ENCODE measurements at places on chromosomes 5 and 9. TPM values are rescaled to one million over a fixed set of nuclear protein-coding genes. Genes with fewer than 3 reads are reported as not detected.

DNA sequence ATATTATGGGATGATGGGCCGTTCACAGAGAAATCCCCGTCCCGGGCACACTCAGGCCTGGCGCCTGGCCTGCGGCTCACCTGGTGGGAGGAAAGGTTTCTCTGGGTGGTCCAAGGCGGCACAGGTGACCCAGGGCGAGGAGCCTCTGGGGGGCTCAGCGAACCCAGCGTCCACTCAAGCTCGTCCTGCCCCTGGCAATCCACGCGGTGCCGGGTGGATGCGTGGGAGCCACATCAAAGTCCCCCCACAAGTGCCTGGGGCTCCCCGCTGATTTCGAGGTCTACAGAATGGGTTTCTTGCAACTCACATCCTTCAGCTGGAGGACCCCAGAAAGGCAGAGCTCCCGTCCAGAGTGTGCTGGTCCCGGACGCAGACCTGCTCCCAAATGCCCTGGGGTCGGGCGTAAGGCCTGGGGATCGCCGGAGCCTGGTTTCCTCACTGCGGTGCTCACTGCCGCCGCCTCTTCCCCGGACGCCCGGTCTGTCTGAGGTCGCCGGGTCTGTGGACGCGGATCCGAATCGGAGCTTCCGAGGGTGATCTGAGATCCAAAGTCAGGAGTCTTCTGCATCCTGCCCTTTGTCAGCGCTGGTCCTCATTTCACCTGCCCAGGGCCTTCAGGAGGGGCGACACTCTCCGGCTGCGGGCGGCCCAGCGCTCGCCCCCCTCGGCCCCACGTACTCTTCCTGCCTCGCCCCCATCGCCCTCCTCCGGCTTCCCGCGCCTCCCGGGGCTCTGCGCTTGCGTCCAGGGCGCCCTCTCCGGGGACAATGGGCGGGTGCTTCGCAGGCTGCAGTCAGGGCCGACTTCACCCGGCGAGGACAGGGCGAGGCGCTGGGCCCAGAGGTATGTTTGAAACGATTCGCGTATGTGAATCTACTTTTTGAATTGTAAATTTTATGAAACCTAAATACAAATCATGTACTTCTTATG is 20.0 kb upstream of the RUFY1 start:
- DNase-seq, result peak; percentile 31

DNA sequence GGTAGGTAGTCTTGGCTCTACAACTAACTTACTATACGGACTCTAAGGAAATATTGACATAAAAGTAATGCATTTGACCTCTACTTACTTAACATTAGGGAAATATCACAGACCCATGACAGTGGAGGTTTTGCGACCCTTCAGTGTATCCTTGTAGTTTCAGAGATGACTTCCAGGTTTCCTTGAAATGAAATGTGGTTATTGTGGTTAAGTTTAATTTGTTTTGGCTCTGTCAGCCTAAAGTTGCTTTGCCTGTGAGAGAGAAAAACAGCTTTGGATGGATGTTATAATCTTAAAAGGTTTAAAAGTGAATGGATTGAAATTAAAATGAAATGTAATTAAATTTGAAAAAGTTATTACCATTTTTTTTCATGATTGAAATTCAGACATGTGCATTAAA is 42.9 kb downstream of the LRRTM2 start:
- no peak for DNase-seq

- DNase-seq, result peak; percentile 15
Observed at GRCh38 chr9:132828201-132828770, 49.8 kb downstream of the AK8 start.

DNA sequence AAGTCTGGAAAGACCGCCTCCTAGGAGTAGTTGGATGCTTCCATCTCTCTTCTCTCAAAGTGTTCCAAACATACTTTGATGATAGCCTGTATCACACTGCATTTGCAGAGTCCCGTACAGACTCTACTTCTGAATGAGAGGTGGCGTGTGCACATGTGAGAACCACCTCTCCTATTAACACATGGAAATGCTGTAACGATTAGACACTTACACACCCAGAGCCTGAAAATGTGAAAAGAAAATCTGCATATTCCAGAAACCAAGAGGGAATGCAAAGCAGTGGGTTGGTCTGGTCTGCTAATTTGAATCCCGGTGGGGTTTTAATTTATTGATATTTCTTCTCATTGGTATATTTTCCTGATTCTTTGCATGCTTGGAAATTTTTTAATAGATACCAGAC is 10.5 kb downstream of the UGCG start:
- DNase-seq, result no peak

DNA sequence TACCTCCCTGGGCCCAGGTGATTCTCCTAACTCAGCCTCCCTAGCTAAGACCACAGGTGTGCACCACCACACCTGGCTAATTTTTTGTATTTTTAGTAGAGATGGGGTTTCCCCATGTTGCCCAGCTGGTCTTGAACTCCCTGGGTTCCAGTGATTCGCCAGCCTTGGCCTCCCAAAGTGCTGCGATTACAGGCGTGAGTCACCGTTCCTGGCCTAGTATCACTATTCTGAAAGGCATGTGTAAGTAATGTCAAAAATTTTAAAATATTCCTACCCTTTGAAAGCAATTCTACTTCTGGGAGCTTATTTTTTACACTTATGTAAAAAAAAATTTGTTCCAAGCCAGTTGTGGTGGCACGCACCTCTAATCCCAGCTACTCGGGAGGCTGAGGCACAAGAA is 27.1 kb upstream of the TLE1 start:
- DNase-seq, result no peak

DNA sequence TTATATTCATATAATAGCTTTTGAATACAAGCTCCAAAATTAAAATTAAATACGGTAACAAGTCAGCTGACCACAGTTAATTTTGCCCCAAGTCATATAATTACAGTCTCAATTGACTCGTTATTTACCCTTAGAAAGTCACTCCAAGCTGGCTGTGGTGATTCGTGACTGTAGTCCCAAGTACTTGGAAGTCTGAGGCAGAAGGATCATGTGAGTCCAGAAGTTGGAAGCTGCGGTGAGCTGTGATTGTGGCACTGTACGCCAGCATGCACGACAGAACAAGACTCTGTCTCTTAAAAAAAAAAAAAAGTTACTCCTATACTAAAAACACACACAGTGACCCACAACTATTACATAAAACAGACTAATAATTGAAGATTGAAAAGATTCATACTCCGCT is 31.6 kb upstream of the DTWD2 start:
- no peak for DNase-seq

DNA sequence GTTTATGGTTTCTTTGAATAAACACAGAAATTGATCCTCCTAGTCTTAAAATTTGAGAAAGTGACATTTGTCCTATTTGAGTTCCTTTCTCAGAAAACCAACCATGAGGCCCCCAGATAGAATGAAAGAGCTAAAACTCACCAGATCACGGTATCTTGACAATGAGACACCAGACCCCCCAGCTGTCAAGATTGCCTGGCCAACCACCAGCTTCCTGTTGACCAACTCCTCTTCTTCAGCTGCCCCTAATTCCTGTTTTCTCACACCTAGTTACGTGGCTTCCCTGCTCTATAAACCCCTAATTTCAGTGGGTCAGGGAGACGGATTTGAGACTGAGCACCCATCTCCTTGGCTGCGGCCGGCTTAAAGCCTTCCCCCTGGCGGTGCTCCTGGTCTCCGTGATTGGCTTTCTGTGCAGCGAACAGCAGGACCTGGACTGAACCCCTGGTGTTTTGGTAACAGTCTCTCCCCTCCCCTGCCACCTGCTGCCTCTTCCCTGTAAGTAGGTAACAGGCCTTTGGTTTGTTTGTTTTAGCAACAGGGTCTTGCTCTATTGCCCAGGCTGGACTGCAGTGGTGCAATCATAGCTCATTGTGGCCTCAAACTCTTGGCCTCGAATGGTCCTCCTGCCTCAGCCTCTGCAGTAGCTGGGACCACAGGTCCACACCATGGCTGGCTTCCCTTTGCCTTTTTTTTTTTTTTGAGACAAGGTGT is 4.8 kb upstream of the ENTPD2 start:
- DNase-seq, result no peak

DNA sequence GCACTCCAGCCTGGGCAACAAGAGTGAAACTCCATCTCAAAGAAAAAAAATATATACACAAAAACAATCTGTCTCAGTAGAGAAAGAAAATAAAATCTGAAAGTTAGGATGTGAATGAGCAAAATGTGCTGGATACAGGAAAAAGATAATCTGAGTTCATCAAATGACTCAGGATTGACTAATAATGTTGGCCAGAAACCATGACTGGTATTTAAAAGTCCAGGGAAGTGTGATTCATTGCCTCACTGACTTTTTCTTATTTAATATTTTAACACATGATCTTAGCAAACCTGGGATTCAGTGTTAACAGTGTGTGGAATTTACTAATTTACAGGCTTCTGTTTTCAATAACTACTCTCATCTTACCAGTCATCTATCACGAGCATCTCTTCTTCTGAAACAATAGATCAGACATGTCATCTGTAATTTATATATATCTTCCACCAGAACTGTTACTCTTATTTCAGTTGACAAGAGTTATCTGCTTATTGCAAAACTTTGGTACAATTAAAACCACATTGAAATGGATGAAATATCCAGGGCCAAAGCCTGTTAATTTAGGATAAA is 256.7 kb downstream of the CDH12 start:
- DNase-seq, result no peak

DNA sequence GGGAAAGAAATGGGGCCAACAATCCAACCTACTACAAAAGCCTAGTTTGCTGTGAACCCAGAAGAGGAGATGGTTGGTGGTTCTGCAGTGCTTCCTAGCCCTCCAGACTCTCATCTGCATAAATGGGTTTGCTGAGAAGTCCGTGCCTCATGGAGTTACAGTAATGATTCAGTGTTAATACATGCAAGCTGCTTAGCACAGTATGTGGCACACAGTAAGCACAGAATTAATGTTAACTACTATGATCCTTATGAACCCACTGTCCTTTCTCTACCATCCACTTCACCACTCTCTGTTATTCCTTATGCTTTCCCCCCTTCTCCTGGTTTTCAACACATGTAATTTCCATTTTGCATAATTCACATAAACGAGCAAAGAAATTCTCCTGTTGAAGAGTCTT is 100.0 kb downstream of the ACTBL2 start:
- DNase-seq, result no peak

GRCh38 chr5:117149312-117149711 is 574.7 kb upstream of the SEMA6A start:
- DNase-seq, result no peak

DNA sequence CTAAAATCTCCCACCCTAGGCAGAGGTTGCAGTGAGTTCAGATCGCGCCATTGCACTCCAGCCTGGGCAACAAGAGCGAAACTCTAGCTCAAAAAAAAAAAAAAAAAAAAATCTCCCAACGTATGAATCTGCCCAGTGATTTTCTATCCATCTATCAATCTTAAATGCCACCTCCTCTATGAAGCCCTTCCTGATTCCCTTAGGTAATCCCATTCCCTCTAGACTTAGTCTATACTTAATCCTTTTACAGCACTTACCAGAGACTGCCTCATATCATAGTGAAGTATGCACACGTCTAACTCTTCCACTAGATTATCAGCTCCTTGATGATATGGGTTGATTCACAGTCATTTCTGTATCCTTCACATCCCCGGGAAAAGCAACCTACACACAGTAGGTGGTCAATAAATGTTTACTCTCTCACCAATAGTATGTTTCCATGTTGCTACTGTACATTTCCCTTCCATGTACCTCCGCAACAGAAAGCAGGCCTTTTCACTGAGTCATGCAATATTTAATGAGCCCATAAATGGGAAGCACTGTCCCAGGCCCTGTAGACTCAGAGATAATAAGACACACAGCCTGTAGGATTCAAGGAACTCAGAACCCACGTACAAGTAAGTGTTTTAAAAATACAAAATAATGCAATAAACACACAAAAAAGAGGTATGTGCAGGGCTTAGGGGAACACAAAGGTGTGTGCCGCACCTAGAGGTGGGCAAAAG is 1.2 kb downstream of the DROSHA start:
- DNase-seq, result no peak

- no peak for DNase-seq
Observed at GRCh38 chr9:71642056-71642455, 126.3 kb downstream of the CEMIP2 start.

DNA sequence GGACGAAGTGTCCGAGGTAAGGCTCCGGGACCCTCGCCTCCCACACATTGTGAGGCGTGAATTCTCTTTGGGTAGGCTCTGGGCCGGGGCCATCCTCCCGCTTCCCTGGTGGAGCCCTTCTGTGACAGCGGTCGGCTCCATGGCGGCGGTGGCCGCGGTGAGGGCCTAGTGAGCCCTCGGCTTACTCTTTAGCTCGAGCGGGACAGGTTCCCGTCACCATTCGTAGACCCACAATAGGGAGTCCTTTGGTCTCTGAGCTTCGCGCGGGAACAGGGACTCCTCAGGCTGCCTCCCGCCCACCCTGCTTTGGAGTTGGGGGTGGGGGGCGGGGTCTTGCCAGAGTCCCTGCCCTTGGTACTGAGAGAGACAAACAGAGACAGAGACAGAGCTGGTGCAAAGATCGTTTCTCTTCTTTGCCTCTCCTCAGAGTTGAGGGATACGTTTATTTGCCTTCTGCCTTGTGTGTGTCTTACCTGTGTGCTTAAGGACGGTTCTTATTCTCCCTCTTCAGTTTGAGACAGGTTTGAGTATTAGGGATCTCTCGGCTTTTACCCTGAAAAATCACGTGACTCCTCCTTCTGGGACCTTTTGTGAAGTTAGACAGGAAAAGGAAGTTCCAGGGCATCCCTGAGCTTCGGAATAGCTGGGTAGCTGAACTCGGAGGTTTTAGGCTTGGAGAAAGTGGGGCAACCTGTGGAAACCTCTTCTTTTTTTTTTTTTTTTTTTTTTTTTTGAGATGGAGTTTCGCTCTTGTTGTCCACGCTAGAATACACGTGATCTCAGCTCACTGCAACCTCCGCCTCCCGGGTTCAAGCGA is 833 bp downstream of the ANKHD1 start:
- DNase-seq, result no peak

DNA sequence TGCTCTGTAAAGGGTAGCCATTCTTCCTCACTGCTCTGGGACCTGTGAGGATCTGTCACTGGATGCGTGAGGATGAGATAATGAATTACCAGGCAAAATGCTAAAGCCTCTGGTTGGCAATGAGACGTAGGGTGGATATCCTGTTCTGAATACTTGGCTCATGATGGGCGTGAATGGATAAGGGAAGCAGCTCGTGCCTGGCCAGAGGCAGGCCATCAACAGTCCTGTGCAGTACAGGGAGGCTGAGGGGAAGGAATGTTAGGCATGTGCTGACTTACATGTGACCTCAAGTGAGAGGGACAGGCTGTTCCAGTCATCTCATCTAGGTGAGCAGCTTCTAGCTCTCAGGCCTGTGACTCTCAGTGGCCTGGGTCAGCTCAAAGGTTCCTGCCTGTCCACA is 172.8 kb downstream of the CARTPT start:
- DNase-seq, result no peak

- no peak for DNase-seq
Observed at GRCh38 chr9:127380479-127380878, 16.5 kb upstream of the SLC2A8 start.

SH3GL2 gene
- 0.85 TPM for total RNA-seq

FAM221B gene
- total RNA-seq, result not detected

CDX1 gene
- 0.92 TPM for total RNA-seq

FBXO10 gene
- total RNA-seq, result 5.8 TPM

RANBP3L gene
- 1.6 TPM for total RNA-seq

IFNK gene
- total RNA-seq, result not detected

LURAP1L gene
- total RNA-seq, result 4.2 TPM

POLK gene
- total RNA-seq, result 39.0 TPM

SLC6A7 gene
- not detected for total RNA-seq

SYNPO gene
- total RNA-seq, result 8.3 TPM

All from ovary (tissue), 10 donors.